Dermis microvascular lymphatic vessel endothelial cell (primary cell): ENCODE measurements at places on chromosomes 2 and 18.

- DNase-seq: no peak
Measured at GRCh38 chr18:75016025-75016717, 192.8 kb downstream of the PTGR3 start.

GRCh38 chr18:28002841-28003240 is 174.1 kb downstream of the CDH2 start:
- DNase-seq: peak; percentile 11

DNA sequence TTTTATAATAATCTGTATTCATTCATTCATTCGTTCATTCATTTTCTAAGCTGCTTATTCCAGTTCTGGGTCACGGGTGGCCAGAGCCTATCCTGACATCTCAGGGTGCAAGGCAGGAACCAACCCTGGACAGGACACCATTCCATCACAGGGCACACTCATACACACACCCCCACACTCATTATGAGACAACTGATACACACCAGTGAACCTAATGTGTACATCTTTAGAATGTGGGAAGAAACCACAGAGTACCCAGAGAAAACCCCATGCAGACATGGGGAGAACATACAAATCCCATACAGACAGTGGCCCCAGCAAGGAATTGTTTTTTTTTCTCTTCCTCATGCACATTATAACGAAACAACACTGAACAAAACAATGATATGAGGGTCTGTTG is 54.7 kb downstream of the RTN4 start:
- DNase-seq: no peak

GRCh38 chr18:55290898-55291297 is 297.1 kb downstream of the TCF4 start:
- no peak for DNase-seq

DNA sequence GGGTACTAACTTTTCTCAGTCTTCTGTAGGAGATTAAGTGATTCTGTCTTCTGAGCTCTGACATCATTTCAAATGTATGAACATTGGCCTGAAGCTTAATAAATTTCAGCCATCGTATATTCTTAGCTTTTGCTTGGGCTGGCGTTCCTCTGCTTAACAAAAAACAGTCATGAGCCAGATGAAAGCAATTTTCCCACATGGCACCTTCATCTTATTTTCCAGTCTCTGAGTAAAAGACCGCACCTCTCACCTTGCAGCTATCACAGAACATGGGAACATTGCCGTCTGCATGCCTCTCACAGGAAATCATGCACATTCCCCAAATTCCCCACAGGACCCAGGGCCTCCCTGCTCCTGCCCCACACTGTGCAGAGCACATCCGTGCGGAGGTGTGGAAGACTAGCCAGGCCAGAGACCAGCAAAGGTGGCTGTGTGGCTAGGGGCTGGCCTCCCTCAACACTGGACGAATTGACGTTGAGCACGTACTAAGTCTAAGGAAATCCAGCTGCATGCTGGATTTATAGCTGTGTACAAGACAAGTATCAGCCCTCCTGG is 531.8 kb upstream of the ID2 start:
- DNase-seq: no peak

DNA sequence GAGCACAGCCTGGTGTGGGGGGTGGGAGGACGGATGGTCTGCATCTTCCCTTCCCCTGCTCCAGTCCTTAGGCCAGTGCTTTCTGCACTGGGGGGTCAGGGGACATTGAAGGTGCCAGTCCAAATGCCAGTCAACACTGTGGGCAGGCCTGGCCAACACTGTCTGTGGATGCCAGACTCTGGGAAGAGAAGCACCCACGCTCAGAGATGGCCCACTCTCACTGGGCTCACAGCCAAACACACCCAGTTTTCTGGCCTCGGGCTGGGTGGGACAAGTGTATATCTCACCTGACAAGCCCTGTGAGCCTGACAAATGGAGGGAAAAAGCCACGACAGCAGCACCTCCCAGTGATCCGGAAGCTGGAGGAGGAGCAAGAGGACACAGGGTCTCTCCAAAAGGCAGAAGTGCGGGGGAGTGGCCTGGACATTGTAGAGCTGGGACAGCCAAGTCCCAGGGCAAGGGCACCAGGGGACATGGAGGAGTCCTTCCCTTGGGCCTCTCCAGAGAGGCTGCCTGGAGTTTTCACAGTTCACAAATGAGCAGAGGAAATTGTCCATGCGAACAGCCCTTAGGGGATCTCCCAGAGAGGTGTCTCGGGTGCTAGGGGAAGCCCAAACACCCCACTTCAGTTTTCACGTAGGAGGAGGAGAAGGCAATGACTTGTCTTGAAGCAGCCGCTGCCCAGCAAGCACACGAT is 79.3 kb downstream of the SDC1 start:
- DNase-seq: no peak
